NCI-H1930 (cell line): ENCODE measurements at places on chromosomes 7 and 10.

- no peak for DNase-seq
Measured at GRCh38 chr10:43352951-43353350, 18.5 kb upstream of the FXYD4 start.

DNA sequence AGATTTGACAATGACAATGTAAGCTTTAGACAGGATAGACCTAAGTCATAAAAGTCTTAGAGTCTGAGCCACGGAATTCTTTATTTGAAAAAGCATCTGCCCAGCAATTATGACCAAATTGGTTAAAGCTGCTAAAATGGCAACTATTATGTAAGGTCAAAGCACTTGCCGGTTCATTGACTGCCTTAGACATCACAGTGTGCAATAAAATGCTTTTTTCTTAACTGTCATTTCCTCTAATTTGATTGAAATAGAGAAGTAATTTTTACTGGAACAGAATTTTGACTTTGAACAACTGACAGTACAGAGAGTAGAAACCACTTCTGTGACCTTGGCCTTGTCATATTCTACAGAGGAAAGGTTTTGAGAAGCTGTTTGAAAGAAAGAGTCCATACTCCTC, 142.9 kb downstream of the THSD7A start:
- DNase-seq: peak; percentile 57

GRCh38 chr10:91159254-91159783, 61.1 kb upstream of the PCGF5 start:
- no peak for DNase-seq

- DNase-seq: no peak
Measured at GRCh38 chr7:71424166-71425035, 292.5 kb downstream of the GALNT17 start.

- DNase-seq: no peak
Measured at GRCh38 chr7:78165454-78165853, 366.9 kb downstream of the PHTF2 start.

DNA sequence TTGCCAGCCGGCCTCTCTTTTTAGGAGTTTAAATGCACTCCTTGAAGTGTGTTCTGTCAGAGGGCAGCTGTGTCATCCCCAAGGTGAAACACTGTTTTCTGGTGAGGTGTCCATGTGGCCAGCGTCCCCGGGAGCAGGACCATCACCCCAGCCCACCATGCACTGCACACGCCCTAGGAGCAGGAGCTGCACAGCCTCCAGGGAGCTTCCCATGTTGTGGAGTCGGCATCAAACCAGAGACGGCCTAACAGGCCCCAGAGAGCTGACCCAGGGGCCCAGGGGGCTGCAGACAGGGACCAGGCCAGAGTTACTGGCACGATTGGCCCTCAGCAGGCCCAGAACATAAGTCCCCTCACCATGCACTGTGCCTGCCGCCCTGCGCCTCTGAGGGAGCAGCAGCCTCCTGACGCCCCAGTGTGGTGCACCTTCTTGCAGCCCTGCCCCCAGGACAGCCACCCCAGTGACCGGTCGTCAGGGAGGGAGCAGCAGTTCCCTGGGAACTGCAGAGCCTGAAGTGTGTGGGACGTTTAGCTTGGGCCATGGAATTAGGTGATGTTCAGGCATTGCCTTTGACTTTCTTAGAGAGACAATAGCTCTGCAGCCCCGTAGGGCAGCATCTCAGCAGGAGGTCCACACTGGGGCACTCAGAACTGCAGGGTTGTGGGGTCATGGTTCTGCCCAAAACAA, 97.9 kb downstream of the NKX6-2 start:
- DNase-seq: no peak
